Fibroblast of villous mesenchyme (primary cell): ENCODE measurements at places on chromosomes 7 and 10.
A peak's percentile ranks its signal among the peaks of the same experiment; 100 is the strongest.

DNA sequence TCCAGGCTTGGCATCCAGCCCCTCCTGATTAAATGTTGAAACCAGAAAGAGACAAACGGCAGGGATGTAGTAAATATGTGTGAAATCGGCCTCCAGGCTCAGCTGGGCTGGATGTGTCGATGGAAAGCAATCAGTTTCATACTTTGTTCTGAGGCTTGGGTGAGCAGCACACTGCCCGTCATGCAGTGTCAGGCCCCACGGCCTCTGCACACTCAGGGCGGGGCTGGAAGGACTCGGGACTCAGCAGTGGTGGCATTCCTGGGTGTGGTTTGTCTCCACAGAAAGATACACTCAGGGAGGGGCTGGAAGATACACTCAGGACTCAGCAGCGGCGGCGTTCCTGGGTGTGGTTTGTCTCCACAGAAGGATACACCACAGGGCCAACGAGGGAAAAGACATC is 22.0 kb downstream of the ADGRA1 start:
- no peak for DNase-seq

DNA sequence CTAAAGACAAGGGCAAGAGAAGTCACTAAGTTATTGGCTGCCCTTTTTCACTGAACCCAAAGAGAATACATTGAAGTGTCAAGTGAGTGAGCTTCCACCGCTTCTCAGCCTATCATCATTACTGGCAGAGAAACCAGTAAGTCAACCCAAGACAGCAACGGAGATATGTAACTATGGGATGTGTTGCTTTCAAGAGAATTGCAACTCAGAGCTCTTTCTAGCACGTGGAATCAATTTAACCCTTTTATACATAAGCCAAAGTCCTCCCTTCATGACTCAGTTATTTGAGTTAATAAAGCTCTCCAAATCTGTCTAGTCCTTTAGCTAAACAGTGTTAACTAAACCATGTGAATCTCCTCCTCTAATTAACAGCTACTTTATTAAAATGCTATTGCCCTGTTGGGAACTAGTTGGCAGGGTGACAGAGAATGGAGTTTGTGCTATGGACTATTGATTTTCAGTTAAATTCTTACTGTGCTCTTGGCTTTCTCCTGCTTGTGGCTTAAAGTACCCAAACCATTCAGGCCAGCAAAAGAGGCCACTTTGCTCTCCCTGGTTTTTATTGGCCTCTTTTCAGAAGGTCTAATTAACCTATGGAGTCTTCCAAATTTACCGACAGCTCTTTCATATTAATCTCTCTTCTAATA is 287.7 kb downstream of the NRG3 start:
- no peak for DNase-seq

- no peak for DNase-seq
Observed at GRCh38 chr10:104910712-104911111, 269.6 kb downstream of the SORCS3 start.

- no peak for DNase-seq
Observed at GRCh38 chr10:69873135-69873639, 71.5 kb downstream of the COL13A1 start.

DNA sequence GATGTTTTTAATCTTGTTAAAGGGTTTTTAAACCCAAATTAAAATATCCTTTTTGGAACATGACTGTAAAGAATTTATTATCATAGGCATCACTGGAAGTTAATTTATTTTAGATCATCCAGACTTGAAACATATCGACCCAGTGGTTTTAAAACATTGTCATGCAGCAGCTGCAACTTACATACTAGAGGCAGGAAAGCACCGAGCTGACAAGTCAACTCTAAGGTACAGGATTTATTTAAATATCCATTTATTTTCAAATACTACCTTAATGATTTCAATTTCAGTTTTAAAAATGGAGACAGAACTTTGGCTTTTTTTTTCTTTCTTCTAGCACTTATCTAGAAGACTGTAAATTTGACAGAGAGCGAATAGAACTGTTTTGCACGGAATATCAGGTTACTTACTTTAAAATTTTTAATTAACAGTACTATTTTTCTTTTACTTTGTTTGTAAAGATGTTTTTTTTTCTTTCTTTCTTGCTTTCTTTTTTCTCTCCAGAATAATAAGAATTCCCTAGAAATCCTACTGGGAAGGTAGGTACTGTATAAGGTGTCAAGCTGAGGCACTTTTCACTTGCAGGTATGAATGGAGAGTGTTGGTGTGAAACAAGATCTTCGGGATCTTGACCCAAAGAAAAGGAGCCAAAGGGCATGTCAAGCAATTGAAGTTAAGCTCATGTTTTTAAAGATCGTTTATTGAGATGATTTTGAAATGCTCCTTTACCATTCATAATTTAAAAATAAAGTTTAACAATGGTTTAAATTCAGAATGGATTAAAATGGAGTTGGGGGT is 1.8 kb downstream of the COMMD3 start:
- DNase-seq = no peak

GRCh38 chr7:45484094-45484493 is 90.1 kb upstream of the ADCY1 start:
- DNase-seq = no peak

GRCh38 chr10:91762878-91763277 is 35.3 kb upstream of the TNKS2 start:
- no peak for DNase-seq

- no peak for DNase-seq
Observed at GRCh38 chr10:6700066-6700465, 120.0 kb upstream of the PRKCQ start.

DNA sequence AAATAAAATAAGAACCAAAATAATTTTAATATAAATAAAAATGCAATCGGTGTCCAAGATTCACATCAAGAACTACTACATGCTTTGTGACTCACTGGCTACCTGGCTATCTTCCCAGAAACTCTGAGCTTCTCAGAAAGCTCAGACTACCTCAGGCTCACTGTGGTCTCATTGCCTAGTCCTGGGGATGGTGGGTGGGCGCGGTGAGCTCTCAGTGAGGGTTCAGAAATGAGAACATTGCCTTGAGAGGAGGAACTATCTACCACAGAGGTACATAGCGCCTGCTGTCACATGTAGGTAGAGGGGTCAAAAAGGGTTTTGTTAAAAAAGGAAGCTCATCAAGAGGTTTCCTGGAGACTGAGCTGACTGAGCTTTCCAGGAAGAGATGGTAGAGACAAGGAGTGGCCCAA is 108.0 kb downstream of the WDFY4 start:
- DNase-seq = peak; percentile 40
